Memory B cell (primary cell): ENCODE measurements at places on chromosomes 2 and 18.

DNA sequence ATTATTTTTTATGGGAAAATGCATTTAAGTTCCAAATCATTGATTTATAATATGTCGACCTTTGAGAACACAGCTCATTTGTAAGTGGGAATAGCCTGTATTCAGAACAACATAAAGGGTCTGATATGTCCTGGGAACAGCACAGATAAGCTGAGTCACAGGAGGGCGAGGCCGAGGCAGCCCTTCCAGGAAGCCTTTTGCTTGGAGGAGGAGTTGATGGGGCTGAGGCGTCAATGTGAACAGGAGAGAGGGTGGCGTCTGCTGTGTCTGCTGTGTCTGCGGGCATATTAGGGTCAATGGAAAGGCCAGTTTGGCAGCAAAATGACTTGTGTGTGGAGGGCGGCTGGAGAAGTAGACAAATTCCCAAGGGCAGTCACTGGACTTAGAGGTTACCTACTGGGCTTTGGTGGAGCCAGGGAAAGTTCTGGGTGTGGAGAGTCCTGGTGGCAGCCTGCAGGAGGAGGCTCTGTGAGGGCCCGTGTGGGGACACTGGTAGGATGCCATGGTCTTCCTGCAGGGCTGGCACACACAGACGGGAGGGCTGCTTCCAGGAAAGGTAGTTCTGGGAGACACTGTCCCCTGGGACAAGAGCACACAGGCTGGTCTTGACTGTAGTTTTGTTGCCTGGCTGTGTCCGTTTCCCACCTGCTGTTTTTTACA is 128.1 kb downstream of the GLI2 start:
- no peak for DNase-seq
- H3K27me3 ChIP-seq = peaks cover 8% of the 10 kb centered on the region
- H3K27ac ChIP-seq = no peak overlapping the region
- no peak overlapping the region for H3K4me3 ChIP-seq
- no peaks in the 10 kb centered on the region for H3K36me3 ChIP-seq
- H3K4me1 ChIP-seq = no peaks in the 10 kb centered on the region

- peaks cover 25% of the 10 kb centered on the region for H3K4me1 ChIP-seq
- peaks cover 2% of the 10 kb centered on the region for H3K36me3 ChIP-seq
- no peak overlapping the region for H3K4me3 ChIP-seq
- H3K27me3 ChIP-seq = no peaks in the 10 kb centered on the region
- no peak for DNase-seq
These were observed 173.3 kb upstream of the MGAT5 start for GRCh38 chr2:134080386-134081089.

- H3K4me1 ChIP-seq = no peaks in the 10 kb centered on the region
- no peak for DNase-seq
- no peak overlapping the region for H3K4me3 ChIP-seq
- no peaks in the 10 kb centered on the region for H3K27me3 ChIP-seq
These were observed 175.8 kb upstream of the PIEZO2 start for GRCh38 chr18:11324956-11325882.

DNA sequence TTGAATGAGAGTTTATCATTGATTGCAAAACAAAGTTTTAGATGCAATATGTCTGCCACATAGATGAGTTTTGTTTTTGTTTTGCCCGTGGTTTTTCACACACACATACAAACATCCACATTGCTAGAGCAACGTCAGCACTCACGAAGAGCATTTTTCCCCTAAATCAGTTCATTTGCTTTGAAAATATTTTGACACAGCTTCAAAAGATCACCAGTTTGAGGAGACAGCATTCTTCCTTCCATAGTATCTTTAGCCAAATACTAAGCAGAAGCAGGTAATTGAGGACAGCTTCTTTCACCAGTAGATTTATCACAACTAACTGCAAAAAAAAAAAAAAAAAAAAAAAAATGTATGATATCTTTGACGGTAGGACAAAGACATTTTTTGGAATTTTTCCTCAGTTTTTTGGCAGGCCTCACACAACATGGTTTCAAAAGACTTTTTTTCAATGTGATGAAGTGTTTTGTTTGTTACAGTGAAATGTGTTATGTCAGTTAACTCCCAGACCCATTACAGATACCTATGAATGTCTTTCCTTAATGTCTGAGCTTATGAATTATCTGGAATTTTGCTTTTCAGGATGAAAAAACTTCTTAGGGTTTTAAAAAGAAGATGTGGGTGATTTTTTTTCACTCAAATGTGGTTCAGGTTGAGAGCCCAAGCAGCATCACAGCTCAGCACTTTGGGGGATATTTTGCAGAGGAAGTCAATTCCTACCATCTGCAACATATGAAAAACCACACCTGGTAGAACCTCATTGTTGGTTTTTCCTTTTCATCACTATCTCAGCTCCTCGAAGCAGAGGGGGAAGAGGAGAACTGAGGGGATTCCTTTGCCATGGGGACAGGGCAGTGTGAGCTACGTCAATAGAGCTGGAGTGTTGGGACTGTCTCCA is 31.6 kb downstream of the AOX1 start:
- no peaks in the 10 kb centered on the region for H3K36me3 ChIP-seq
- peaks cover 2% of the 10 kb centered on the region for H3K4me1 ChIP-seq
- peaks cover 5% of the 10 kb centered on the region for H3K27me3 ChIP-seq
- H3K4me3 ChIP-seq = no peak overlapping the region
